Neural crest cell (in vitro differentiated cells): ENCODE measurements at places on chromosomes 4 and X.

- DNase-seq = no peak
These were observed 317.6 kb upstream of the CNKSR2 start for GRCh38 chrX:21056622-21057021.

DNA sequence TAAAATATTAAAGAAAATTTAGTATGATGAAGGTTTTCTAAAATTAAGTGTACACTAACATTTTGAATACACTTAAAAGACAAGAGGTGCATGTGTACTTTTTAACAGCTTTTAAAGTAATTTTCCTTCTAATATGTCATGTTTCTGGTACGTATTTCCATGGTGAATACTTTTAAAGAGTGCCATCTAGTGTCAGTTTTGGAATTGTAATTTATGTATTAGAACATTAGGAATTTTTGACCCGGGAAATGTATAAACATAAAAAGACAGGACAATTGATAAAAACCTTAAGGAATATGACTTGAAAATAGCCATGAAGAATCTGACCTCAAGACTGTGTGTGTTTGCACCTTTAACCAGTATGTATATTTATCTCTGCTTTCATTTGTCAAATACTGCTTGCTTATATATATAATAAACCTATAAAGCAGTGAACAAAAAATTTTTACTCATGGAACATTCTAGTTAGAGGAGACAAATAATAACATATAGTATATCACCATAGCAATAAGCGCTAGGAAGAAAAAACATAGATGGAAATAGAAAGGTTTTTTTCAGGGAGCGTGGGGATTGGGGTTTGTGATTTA, 7.2 kb downstream of the GSTCD start:
- DNase-seq = no peak

DNA sequence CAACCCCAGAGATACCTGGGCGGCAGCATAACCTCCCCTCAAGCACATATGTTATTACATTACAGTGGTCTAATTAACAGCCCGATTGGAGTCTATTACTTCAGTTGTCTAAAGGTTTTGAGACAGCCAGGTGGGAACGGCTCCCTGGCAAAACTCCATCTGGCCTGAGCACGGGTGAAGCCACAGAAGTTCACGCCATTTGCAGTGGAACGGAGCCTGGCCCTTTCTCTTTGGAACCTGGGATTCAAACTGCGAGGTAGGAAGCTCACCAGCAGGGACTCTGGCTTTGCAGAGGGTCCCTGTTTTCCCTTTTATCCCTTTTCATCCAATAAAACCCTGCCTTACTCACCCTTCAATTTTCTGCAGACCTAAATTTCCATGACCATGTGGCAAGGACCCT, 45.9 kb upstream of the NEIL3 start:
- no peak for DNase-seq

GRCh38 chr4:153987291-153987690, 198.4 kb upstream of the SFRP2 start:
- no peak for DNase-seq

GRCh38 chrX:151729056-151729725, 5.4 kb upstream of the CNGA2 start:
- no peak for DNase-seq
